ENCODE measurements at places on chromosomes 3 and 15. TPM values are rescaled to one million over a fixed set of nuclear protein-coding genes. Genes with fewer than 3 reads are reported as not detected.

DNA sequence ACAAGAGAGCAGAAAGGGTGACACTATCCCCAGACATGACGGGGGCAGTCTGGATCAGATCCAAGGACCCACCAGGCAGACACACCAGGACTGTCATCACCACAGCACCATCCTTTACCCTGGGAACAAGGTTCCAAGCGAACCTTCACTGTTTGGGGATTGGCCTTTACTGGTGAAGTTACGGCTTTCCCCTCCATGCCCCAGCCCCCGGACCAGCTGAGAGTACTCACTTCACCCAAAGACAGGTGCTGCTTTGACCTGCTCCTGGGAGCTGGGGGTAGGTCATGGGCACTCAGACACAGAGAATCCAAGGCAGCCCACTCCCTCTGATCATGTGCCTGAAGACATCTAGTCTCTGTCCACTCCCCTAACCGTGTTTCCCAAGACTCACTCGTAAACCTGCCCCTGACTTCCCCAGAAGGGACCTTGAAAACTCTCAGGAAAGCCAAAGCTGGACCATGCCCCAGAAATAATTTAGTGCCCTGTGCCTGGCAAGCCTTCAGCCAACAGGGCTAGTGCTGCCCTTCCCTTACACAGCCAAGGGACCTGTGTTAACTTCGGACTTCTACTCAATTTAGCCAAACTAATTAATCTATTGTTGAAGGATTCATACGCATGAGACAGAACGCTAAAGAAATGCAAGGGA, 2.8 kb downstream of the RRP9 start:
- no peak for DNase-seq

DNA sequence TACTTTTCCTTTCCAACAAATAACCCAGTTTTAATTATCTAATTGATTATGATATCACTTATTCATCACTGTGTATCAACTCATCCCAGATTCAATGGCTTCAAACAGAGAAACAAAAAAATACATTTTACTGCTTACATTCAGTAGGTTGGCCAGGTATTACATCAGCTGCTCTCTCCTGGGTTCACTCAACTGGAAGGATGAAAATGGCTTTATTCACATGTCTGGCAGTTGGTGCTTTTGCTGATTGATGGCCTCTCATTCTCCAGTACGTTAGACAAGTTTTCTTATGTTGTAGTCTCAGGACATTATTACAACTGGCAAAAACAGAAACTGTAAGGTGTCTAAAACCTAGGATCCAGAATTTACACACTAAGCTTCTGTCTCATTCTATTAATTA, 811.0 kb upstream of the ALCAM start:
- no peak for DNase-seq

GRCh38 chr15:59104602-59104911, 389 bp upstream of the CCNB2 start:
- no peak for DNase-seq

- DNase-seq: no peak
These were observed 885.2 kb upstream of the CFAP20DC start for GRCh38 chr3:59935025-59935424.

CKMT1B gene
- total RNA-seq: 43.7 TPM

DNA sequence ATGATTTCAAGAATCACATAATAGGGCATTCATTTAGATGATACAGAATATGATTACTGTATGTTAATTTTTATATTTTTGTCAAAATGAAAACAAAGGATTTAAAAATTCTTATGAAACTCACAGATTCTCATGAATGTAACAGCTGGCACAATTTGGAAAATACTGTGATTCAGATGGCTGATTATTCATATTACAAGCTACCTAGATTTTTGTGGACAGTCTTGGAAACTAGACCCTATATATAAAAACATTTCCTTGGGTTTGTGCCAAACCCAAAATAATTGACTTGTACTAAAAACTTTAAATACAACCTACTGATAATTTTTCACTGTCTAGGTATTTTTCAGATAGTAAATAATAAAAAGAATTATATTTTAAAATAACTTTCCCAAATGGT, 26.2 kb downstream of the ZBED2 start:
- no peak for DNase-seq

ACVR2B gene
- total RNA-seq: 1.9 TPM

Data from bronchial epithelial cell (primary cell).